Parietal lobe (tissue), 2 donors: ENCODE measurements at places on chromosomes 7 and 10. TPM values are rescaled to one million over a fixed set of nuclear protein-coding genes. Genes with fewer than 3 reads are reported as not detected.

FZD1 gene
- 9.7 TPM for total RNA-seq

NAT16 gene
- 3.4 TPM for total RNA-seq

SLC39A12 gene
- 2.5 TPM for total RNA-seq

NXPH1 gene
- 33.5 TPM for total RNA-seq

DYNC1I1 gene
- 197 TPM for total RNA-seq

NUDT1 gene
- 16.9 TPM for total RNA-seq

SPDYE2 gene
- total RNA-seq, result not detected

OR2A42 gene
- under 0.01 TPM for total RNA-seq

TSPAN33 gene
- total RNA-seq, result 5.6 TPM

SLC25A40 gene
- 24.7 TPM for total RNA-seq

SEM1 gene
- 50.4 TPM for total RNA-seq

TPST1 gene
- 75.7 TPM for total RNA-seq

ASB15 gene
- not detected for total RNA-seq

TET1 gene
- 41.3 TPM for total RNA-seq

ZEB1 gene
- 86.7 TPM for total RNA-seq

PGAM2 gene
- total RNA-seq, result 2.5 TPM

CPXM2 gene
- total RNA-seq, result 0.31 TPM

NUTM2B gene
- 2.8 TPM for total RNA-seq

NPTX2 gene
- 9.7 TPM for total RNA-seq

IGFBP1 gene
- total RNA-seq, result not detected

ACADSB gene
- total RNA-seq, result 13.1 TPM

TMEM184A gene
- total RNA-seq, result not detected

FAM131B gene
- 99.5 TPM for total RNA-seq

IL6 gene
- not detected for total RNA-seq

GIMAP7 gene
- 1.6 TPM for total RNA-seq

CTAGE8 gene
- total RNA-seq, result not detected

ZNF239 gene
- 19.4 TPM for total RNA-seq
